Jurkat, Clone E6-1 (cell line): ENCODE measurements at places on chromosomes 2 and 18.

DNA sequence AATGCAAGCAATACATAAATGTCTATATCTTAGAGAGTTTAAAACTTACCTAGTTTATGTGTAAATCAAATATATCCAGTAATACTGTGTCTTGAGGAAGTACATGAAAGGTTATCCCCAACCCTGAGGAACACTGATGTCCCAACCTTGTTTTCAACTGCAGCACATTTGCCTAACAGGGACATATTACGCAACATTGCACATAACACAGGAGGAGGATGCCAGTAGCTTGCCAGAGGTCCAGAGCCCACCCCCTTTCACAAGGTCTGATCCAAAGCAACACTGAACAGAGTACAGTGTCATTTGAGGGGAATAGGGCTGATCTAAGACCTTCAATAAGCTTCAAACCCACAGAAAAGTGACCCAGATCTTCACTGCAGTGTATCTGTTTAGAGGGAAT, 678.5 kb downstream of the ARHGAP15 start:
- no peak for DNase-seq

- DNase-seq = no peak
Observed at GRCh38 chr2:74708883-74709282, 54.8 kb downstream of the SEMA4F start.

- no peak for DNase-seq
Observed at GRCh38 chr2:226607379-226607778, 192.2 kb downstream of the IRS1 start.

- no peak for DNase-seq
Observed at GRCh38 chr2:146417942-146418341, 1426.9 kb upstream of the ACVR2A start.

DNA sequence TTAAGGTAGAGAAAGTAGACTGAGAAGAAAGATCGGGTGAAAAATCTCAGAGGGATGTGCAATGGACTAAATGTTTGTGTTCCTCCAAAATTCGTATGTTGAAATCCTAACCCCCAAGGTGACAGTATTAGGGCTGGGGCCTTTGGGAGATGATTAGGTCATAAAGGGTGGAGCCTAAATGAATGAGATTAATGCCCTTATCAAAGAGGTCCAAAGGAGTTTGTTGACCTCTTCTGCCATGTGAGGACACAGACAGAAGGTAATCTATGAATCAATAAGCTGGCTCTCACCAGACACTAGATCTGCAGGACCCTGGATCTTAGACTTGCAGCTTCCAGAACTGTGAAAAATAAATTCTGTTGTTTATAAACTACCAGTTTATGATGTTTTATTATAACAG, 2.7 kb upstream of the NMI start:
- DNase-seq = no peak

GRCh38 chr2:86623043-86623493, 597 bp downstream of the RNF103 start:
- no peak for DNase-seq
